Vein endothelial cell (primary cell): ENCODE measurements at places on chromosomes 13 and 19. TPM values are rescaled to one million over a fixed set of nuclear protein-coding genes. Genes with fewer than 3 reads are reported as not detected.

The CLEC17A gene
- total RNA-seq: not detected in 2 replicates

The NOVA2 gene
- 10.0 and 11.1 TPM in 2 replicates for total RNA-seq

The ZNF8 gene
- total RNA-seq: 8.2 and 8.5 TPM in 2 replicates

The KANK2 gene
- total RNA-seq: 72.2 and 91.8 TPM in 2 replicates

The DOHH gene
- 11.8 TPM in 2 replicates for total RNA-seq

The PCP2 gene
- total RNA-seq: not detected in 2 replicates

The HIF3A gene
- total RNA-seq: 4.6 and 7.8 TPM in 2 replicates

The UNC13A gene
- total RNA-seq: under 0.01 and 0.19 TPM in 2 replicates

The SCGB2B2 gene
- total RNA-seq: 0.29 TPM in 1 of 2 replicates, not detected in the other

The TMEM145 gene
- not detected in 2 replicates for total RNA-seq

The CCDC8 gene
- under 0.01 and 0.29 TPM in 2 replicates for total RNA-seq

The PRR22 gene
- 0.57 and 0.65 TPM in 2 replicates for total RNA-seq

The CGB7 gene
- 0.10 TPM in 1 of 2 replicates, not detected in the other for total RNA-seq

The COX6B2 gene
- not detected in 2 replicates for total RNA-seq

The OR10H1 gene
- total RNA-seq: not detected in 2 replicates

The ETV2 gene
- 0.29 and 0.65 TPM in 2 replicates for total RNA-seq

The SPRYD7 gene
- total RNA-seq: 4.6 and 7.4 TPM in 2 replicates

The GIPC3 gene
- 1.1 and 1.3 TPM in 2 replicates for total RNA-seq

The FGF9 gene
- not detected in 2 replicates for total RNA-seq
